Mesothelial cell of epicardium (in vitro differentiated cells): ENCODE measurements at places on chromosomes 5 and 9.

GRCh38 chr9:127935765-127936221 lies 1.9 kb downstream of the DPM2 start:
- DNase-seq: no peak

- no peak for DNase-seq
Observed at GRCh38 chr5:137819766-137820165, 47.9 kb upstream of the MYOT start.

GRCh38 chr9:129761901-129762369 lies 9.1 kb upstream of the PTGES start:
- no peak for DNase-seq

- no peak for DNase-seq
Observed at GRCh38 chr5:143186623-143187022, 216.9 kb downstream of the NR3C1 start.

- no peak for DNase-seq
Observed at GRCh38 chr5:10343486-10343885, 10.0 kb upstream of the MARCHF6 start.

DNA sequence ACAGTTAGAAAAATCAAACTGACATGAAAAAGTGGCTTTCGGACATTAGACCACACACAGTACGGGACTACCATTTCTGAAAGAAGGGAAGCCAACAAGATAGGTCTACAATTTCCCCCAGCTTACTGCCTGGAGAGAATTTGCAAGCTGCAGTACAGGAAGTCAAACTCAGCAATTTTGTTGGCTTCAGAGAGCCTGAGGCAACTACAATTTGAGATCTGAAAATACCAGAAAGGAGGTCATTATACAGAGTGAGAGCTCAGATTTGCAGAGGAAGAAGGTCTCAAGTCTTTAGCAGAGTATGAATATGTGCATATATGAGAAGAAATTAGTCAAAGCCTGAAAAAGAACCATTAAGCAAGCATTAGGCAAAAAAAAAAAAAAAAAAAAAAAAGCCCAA lies 83.0 kb downstream of the OXCT1 start:
- DNase-seq: no peak

DNA sequence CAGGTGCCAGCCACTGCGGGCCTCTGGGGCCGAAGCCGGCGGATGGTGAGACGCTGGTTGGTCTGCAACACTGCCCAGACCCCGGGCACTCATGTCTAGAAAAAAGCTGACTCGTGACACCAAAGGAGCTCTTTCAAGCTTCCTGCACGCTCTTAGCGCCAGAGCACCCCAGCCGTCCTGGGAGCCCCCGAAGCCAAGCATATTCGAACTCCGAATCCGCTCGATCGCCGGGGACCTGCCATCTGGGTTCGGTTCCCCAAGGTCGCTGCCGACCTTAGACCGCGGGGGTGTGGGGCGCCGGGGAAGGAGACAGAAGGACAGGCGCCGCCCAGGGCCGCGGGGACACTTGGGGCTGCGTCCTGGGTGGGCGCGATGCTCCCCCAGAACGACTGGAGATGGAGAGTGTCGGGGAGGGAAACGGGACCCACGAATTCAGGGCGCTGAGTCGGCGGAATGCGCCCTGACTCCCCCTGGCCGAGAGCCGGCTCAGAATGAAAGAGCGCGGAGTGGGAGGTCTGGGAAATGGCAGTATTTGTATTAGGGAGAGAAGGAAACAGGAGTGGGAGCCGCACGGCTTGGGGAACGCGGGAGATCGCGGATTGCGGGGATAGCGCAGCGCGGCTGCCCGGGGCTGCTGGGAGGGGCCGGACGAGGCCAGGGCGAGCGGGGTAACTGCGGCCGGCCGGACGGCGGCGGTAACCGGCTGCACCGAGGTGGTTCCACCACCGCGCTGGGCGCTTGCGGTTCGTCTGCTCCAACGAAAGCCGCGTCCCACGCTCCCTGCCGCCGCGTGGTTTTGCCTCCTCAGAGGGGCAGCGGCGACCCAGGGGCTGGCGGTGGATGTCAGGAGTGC lies 20.1 kb upstream of the MARCHF6 start:
- DNase-seq: no peak

DNA sequence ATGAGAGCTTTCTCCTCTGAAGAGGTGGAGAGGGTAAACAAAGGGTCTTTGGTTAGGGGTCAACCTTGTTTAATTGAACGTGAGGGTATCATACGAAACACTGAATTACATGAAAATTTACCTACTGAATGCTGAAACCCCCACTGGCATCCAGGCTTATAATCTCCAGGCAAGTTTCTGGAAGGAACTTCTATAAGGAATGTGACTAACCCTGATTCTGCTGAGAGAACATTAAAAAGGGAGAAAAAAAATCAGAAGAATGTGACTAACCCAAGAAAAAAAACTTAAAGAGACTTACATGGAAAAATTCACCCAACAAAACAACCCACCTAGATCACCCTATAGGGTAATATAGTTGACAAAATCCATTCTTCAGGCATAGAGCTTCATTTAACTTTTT lies 55.5 kb downstream of the APC start:
- no peak for DNase-seq

- DNase-seq: no peak
Observed at GRCh38 chr9:34123682-34124081, 2.8 kb downstream of the DCAF12 start.

- no peak for DNase-seq
Observed at GRCh38 chr9:131409458-131409992, 15.6 kb downstream of the PRRC2B start.

GRCh38 chr9:34084562-34084961 lies 35.9 kb upstream of the UBAP2 start:
- DNase-seq: no peak

DNA sequence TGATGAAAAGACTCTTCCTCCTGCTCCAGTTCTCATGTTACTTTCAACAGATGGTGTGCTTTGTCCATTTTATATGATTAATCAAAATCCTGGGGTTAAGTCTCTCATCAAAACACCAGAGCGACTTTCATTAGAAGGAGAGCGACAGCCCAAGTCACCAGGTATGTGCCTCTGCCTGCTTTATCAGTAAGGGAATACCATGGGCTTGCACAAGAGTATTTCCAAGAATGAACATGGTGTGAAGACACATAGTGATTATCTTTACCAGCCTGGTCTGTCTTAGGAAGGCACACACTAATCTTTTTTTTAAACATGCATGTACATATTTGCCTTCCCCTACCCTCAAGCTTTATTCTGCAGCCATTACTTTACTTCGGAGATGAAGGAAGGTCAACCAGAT lies 15.2 kb downstream of the NUP214 start:
- DNase-seq: no peak

- no peak for DNase-seq
Observed at GRCh38 chr9:89527084-89527483, 29.2 kb upstream of the SEMA4D start.

DNA sequence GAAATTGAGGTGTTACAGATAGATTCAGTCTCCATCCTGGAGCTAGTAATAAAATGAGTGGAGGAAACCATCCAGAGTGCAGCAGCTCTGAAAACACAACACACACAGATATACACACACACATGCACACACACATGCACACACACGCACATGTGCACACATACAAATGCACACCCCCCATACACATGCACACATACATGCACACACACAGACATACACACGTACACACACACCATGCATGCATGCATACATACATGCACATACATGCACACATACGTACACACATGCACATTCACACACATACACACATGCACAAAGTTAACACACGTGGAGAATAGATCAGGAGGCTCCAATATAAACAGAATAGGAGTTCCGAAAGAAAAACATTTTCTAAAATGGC lies 21.0 kb upstream of the OBP2B start:
- DNase-seq: no peak

GRCh38 chr9:16585591-16585990 lies 284.9 kb downstream of the BNC2 start:
- DNase-seq: no peak

DNA sequence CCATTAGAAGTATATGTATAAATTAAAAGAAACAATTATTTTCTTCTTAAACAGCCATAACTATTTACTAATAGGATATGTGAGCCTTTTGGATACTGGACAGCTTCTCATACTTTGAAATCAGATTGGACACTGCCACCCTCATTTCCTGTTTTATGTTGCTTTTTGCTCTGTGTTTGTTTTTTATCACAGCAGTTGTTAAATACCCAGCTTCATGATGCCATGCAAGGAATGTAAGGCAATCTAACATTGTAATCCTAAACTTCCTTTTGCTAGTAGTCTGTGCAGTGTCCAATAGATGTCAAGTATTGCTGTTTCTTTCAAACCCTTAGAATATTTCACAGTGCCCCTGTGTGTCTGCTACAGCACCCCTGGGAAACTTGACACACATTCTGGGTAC lies 56.2 kb downstream of the CNTLN start:
- no peak for DNase-seq

- DNase-seq: no peak
Observed at GRCh38 chr5:111783537-111783936, 26.5 kb upstream of the NREP start.

DNA sequence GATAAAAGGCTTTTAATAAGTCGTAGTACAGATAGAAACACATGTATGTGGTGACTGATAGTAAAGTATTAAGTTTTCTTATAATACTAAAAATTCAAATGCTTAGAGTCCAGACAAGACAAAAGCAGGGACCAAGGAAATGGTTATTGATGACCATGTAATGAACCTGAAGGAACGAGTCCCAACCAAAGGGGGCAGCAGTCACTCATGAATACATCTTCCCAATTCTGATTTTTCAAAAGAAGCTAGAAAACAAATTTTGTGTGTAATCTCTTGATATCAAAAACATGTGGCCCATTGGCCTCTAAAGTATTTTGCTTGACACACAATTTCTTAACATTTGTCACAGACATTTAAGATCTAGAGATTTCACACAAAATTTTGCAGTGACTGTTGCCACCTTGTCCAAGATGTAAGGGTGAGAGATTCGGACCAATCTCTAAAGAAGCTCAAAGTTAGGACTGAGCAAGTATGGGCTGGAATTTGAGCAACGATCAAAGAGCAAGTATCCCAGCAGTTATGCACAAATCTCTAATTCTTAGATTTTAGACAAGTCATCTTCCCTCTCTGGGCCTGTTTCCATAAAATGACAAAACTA lies 66.8 kb downstream of the ARL15 start:
- DNase-seq: no peak

GRCh38 chr9:447230-448025 lies 232.8 kb downstream of the DOCK8 start:
- no peak for DNase-seq

DNA sequence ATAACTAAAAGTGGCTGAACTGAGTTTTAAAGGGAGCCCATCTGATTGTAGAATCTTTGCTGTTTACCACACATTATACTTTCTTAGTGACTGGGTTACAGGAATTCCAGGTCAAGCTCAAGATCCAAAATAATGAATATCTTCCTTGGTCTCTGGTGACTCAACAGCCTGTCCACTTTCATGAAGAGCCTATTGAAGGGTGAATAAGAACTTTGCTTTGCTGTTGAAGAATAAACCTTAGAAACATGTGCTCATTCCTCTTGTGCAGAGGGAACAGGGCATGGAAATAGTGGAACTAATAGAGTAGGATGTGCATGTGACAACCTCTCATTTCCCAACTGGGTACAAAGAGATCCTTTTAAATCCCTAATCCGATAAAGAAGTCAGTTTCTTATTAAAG lies 21.4 kb downstream of the ALDH1A1 start:
- DNase-seq: no peak

DNA sequence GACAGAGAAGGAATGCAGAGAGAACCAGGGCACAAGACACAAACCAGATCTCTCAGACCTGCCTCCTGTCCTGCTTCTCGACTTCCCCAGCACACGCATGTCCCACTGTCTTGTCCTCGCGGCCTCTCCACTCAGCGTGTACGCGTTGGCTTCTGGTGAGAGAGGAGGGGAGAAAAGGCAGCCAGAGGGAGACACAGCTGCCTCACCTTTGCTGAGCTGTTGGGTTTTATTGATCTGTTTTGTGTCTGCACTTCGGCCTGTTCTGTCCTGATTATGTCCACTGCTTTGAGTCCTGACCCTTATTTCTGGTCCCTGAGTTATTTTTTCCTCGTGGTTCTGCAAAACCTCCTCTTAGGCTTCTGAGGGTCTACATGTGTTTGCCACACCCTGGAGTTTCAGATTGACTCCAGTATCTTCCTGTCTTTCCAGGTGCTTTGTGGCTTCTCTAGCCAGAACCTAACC lies 87.5 kb upstream of the AGXT2 start:
- DNase-seq: no peak

DNA sequence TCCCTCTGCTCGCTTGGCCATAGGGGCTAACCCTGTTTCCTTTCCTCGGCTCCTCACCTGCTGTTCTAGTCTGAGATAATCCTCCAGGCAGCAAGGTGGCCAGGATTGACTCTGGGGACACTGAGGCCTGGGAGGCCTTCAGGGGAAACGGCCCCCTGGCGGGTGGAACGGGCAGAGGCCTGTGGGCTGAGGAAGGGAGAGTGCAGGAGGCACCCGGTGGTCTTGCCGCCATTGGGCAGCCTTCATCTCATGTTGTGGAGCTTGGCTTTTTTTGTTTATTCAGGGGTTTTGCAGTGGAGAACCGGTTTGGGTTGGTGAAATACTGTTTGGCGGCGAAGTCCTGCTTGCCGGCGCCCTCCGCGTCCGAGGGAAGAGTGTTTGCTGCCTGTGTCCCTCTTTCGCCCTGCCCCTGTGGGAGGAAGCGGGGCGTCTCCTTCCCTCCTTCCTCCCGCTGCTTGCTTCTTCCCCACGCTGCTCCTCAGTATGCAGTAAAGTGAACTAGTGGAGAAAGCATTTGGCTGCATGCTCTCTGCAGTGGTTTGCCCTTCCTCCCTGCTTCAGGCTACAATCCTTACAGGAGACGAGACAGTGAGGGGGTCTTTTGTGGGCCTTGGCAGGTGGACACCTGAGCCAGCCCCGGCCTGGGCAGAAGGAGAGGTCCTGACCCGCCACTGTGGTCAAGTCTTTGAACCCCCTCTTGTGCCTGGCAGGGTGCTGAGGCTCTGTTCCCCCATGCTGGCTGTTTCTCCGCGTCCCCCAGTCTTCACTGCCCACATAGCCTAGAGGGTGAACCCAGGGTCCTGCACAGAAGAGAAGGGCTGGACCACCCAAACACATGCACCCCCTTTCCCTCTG lies 30.8 kb upstream of the PRDM12 start:
- no peak for DNase-seq

DNA sequence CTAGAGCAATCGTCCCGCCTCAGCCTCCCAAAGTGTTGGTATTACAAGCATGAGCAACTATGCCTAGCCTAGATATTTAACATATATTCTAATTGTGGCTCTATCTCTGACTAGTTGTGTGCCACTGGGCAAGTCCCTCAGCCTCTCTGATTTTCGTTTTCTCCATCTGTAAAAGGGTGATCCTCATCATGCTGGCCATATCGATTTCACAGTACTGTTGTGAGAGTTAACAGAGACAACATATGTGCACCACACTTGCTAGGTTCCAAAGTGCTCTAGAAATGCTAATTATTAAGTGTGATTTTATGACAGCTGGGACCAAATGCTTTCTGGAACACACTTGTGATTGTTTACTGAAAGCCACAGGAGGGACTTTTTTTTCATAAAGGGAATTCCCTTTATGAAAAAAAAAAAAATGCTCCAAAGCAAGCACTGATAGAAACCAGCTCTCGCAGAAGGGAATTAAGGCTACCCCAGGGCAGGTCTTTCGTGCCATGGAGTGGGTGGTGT lies 78.5 kb upstream of the EPB41L4B start:
- DNase-seq: no peak
